RWPE1 (cell line): ENCODE measurements at places on chromosomes 7 and 10.

GRCh38 chr10:70376436-70377378 is 5.7 kb downstream of the LRRC20 start:
- peak; percentile 59 for DNase-seq

GRCh38 chr7:143305423-143306070 is 10.4 kb upstream of the CLCN1 start:
- DNase-seq = no peak

DNA sequence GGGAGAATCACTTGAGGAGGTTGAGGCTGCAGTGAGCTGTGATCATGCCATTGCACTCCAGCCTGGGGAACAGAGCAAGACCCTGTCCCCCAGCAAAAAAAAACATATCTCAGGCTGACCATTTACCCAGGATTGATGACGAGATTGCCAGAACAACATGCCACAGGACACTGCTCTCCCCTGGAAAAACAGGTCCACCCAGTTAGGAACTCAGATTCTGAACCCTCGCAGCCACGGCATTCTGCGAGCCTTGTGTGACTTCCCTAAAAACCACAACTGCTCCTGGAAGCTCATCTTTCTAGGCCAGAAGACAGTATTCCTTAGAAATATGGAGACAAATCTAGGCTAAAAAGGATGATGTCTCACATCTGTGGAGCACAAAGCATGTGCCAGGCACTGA is 42.1 kb upstream of the SH2B2 start:
- DNase-seq = no peak

- no peak for DNase-seq
Measured at GRCh38 chr10:94274142-94274787, 88.5 kb downstream of the NOC3L start.

DNA sequence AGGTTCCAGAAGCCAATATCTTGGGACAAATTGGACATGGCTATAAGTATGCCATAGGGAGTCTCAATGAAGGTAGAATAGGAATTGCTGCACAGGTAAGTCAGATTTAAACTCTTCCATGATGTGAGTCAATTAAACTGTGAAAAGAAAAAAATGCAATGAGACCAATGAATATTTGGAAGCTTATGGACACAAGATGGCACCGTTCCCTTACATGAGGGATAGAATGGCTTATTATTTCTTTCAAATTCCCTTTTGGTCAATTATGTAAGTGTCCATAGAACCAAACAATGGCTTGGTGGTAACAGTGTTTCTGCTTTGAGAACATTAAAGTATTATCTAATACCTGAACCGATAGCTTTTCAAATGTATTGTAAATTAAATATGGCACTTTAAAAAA is 35.6 kb downstream of the ACADSB start:
- peak; percentile 27 for DNase-seq

DNA sequence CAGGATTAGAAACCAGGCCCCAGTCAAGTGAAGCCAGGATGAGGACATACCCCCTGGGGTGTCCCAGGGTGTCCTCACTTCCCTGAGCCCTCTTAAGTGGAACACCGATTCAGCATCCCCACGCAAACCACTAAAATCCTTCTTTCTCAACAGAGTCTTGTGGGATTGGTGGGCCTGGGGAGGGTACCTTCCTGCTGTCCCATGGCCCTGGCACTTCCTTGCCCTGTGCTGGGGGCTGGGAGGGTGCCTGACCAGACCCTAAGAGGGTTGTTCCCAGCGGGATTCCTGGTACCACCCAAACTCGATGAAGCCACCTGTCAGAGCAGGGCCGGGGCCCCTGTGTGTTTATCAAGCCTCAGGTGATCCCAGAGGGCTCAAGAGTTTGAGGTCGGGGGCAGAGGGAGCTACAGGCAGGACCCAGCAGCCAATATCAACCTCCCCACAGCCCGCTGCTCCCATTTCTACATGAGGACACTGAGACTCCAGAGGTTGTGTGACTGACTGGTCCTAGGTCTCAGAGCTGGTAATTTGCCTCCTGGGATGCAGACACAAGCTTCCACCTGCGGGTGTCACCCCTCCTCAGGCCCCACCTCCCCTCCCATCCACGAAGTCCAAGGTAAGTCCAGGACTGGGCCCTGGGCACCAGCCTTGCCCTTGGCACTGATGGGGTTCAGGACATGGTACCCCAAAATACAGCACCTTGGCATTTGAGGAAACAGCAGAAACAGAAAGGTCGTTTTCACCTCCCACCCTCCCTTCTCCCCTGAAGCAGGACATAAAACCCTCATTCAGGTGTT is 31.4 kb downstream of the OAT start:
- DNase-seq = peak; percentile 55

DNA sequence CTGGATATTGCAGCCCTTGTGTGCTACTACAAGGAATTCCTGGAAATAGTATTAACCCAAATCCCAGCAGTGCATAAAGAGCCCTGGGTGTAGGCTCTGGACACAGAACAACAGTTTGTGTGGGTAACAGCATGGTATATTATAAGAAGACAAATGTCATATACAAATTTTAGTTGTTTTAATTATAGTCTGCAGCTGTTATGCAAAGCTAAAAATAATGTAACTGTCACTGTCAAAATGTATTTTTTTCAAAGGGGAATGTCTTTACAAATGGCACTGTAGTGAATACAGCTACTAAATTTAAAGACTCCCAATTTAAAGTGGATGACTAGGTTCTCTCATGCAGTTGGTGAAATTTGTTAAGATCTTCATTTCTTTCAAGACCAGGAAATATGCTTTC is 339.0 kb downstream of the GPR37 start:
- DNase-seq = no peak

- no peak for DNase-seq
Measured at GRCh38 chr7:143967398-143967797, 12.8 kb downstream of the OR2F1 start.

DNA sequence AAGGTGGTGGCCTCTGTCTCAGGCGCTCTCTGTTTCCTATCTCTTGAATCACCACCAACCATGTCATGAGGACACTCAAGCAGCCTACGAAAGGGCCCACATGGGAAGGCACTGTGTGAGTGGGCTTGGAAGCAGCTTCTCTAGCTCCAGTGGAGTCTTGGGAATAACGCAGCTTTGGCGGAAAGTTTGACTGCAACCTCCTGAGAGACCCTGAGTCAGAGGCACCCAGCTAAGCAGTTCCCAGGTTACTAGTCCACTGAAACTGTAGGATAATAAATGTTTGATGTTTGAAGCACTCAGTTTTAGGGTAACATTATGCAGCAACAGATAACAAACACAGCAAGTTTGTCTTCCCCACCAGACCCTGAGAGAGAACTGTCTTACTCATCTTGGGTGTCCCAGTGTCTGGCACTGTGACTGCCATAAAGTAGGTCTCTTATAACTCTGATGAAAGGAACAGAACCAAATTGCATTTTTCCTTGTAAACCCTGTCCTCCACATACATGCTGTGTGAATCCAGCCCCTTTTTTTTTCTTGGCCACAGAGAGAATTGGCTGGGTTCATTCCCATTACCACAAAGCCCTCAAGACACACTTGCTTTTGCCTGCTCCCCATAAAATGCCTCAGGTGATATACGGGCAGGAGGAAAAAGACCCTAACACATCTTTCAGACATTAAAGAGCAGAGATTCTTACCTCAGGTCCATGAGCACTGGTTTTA is 185.5 kb downstream of the ZNF365 start:
- no peak for DNase-seq

DNA sequence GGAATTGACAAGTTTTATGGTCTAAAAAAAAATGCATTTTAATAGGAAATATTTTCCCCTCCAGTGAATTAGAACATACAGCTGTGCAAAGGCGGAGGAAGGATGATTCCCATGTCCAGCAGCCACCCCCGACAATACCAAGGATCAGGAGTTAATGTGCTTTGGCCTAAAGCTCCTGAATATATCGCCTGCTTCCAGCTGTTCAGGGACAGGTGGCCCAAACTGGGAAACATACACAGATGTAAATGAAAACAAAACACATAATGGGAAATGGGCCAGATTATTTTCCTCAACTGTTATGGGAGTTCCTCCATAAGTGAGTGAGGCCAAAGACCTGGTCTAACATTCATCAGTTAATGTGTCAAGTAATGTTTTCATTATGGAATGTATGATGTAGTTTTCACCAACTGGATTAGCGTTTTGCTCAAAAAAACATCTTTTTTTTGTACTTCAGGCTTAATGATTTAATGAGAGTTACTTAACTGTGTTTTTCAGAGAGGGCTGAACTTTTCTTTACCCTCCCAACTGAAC is 55.1 kb upstream of the LAMB1 start:
- no peak for DNase-seq

DNA sequence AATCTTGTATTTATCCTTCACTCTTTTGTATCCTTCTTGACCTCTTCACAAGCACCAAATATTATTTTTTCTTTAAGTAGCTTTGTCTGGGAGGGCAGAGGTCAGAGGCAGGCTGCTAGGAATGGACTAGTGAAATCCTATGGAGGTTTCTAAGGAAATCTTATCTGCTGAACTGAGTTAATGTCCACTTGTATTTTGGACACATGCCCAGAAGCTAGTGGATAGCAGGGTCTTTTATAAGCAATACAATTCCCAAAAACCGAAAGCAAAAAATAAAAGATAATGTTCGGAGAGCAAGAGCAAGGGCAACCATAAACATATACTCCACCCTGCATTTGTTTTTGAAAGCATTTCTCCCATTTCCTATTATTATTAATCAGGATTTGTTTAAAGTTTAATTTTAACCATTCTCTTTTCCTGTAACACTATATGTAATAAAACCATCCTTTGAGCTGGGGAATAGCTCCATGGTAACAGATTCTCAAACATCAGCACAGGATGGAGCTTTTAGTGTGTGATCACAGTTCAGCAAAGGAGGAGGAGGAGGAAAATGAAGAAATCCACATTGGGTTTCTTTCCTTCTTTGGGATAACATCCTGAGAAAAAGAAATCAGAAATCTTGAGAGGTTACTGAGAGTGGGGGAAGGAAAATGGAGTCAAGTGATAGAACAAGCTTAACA is 328.2 kb upstream of the LRRN3 start:
- no peak for DNase-seq

DNA sequence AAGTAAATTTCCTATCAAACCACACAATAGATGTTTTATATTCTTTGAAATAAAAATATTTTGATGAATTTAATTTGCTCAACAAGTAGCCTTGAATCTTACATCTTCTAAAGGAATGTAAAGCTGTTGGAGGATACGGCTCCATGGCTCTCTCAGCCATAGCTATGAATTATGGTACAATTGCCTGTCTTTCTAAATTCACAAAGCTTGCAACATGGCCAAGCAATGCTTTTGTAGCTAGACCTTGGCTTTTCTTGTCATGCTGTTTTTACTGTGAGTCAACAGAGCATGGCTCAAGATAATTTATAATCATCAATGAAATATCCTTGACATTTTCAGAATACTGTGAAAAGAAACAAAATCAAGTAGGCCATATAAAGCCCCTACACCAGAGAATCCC is 286.7 kb downstream of the CACNA2D1 start:
- DNase-seq = no peak

DNA sequence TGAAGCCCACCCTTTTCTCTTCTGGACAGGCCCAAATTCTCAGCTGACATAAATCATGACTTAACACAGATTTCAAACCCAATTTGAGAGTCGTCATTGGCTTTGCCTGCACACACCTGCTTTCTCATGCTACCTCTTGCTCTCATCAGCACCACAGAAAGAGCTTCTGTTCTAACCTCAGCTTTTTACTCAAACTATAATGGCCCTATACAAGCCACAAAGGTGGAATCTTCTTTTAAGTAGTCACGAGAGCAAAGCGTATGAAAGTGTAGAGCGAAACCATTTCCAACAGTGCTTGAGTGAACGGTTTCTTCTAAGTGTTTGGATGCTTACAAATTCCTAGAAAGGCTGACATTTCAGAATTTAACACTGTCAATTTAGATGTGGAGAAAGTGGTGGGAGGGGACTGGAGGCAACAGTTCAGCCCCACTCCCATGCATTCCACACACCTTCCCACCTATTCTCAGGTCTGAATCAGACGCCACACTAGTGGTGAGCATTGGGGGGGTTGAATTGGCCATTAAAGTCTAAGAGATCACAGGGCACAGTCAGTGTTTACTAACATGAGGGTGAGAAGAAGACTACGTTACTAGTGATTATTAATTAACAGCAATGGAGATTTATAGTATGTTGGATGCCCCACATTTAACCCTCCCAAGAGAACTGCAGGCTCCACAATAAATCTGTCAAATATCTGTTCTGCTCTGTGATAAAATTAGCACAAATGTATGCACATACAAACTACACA is 114.0 kb downstream of the PRKCQ start:
- DNase-seq = no peak

GRCh38 chr10:103660364-103661197 is 167.1 kb downstream of the NEURL1 start:
- DNase-seq = no peak

DNA sequence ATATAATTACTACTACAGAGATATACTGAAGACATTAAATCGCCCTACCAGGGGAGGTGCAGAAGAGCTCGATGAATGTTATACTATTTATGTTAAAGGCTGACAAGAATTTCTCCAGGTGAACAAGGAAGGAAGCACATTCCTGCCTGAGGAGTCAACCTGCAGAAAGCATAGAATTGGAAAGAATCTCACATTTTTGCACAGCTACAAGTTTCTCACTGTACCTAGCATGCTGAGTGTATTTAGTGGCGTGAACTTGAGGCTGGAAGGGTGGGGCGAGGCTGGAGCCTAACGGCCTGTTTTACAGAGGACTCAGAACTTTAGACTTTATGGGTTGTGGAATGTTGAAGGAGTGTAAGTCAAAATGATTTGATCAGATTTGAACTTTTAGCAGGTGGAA is 373.6 kb upstream of the LRGUK start:
- DNase-seq = peak; percentile 37

DNA sequence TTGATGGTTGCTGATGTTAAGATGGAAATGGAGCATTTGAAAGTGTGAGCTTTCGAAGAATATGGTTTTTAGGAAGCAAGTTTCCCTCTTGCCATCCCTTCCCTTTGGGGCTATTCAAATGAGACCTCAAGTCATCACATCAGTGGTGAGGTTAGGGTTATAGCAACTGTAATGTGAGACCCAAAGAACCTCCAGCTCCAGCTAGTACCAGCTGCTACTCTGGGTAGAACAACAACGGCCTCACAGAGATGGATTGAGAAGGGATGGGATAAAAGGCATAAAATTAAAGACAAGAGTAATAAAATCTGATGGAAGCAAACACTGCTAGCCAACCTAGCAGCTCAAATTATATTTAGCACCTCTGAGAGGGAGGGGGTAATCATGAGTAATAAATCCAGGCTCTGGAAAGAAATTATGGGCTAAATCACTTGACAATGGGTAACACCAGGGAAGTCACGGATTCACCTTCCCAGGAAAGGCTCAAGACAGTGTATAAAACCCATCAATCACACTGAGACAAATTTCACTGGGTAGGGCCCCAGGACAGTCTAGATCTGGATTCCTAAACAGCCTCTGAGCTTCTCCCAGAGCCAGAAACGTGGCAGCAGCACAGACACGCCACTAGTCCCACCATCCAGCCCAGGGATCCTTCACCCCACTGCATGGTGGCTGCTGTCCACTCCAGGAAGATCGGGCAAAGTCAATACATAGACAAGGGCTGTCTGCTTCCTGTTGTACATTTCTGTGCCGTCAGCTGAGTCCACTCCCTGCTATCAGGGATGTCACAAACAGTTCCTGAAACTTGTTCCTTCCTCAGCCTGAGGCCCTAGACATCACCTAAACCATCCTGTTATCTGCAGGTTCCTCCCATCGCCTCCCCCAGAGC is 151.1 kb downstream of the GFRA1 start:
- DNase-seq = no peak

GRCh38 chr10:95572131-95572820 is 11.1 kb upstream of the SORBS1 start:
- no peak for DNase-seq

GRCh38 chr7:66529883-66530610 is 98.6 kb upstream of the KCTD7 start:
- DNase-seq = no peak
